Testis (tissue), 5 donors: ENCODE measurements at places on chromosomes 5 and 9. TPM values are rescaled to one million over a fixed set of nuclear protein-coding genes. Genes with fewer than 3 reads are reported as not detected.

Gene SPAAR
- 69.8 TPM for total RNA-seq

Gene SHOC1
- total RNA-seq = 36.8 TPM

Gene GABRA6
- 1.1 TPM for total RNA-seq

Gene DPH7
- 61.8 TPM for total RNA-seq

Gene ADCY2
- 18.5 TPM for total RNA-seq

Gene PCDHGA4
- 21.0 TPM for total RNA-seq

Gene LHX2
- total RNA-seq = 2.0 TPM

GRCh38 chr9:122366074-122366660, 4.7 kb upstream of the PTGS1 start:
- H3K36me3 ChIP-seq = no peaks in the 10 kb centered on the region
- no peak overlapping the region for H3K4me3 ChIP-seq
- H3K4me1 ChIP-seq = peaks cover 13% of the 10 kb centered on the region
- H3K27me3 ChIP-seq = no peaks in the 10 kb centered on the region
- no peak overlapping the region for H3K27ac ChIP-seq

- H3K27ac ChIP-seq = no peak overlapping the region
- no peak for DNase-seq
- no peaks in the 10 kb centered on the region for H3K27me3 ChIP-seq
- peaks cover 4% of the 10 kb centered on the region for H3K4me1 ChIP-seq
- no peaks in the 10 kb centered on the region for H3K36me3 ChIP-seq
- no peak overlapping the region for H3K4me3 ChIP-seq
Observed at GRCh38 chr5:34587355-34588241, 68.5 kb upstream of the RAI14 start.

DNA sequence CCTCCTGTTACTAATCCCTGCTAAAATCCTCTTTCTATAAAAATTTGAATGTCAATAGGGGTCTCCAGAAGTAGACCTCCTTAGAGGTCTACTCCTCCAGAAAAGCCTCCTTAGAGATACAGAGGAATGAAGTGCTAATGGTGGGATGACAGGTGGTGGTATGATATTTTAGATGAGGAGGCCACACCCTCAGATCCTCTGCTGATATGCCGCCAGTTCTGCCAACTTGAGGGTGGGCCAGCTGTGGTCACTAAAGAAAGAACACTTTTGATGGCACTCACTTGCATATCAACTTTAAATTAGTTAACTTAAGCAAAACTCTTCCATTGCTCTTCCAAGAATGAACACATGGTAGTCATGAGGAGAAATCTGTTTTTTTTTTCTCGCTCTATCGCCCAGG, 16.9 kb upstream of the UBAP2 start:
- H3K4me3 ChIP-seq = no peak overlapping the region
- DNase-seq = no peak
- H3K27ac ChIP-seq = no peak overlapping the region
- H3K36me3 ChIP-seq = no peaks in the 10 kb centered on the region
- no peaks in the 10 kb centered on the region for H3K27me3 ChIP-seq

DNA sequence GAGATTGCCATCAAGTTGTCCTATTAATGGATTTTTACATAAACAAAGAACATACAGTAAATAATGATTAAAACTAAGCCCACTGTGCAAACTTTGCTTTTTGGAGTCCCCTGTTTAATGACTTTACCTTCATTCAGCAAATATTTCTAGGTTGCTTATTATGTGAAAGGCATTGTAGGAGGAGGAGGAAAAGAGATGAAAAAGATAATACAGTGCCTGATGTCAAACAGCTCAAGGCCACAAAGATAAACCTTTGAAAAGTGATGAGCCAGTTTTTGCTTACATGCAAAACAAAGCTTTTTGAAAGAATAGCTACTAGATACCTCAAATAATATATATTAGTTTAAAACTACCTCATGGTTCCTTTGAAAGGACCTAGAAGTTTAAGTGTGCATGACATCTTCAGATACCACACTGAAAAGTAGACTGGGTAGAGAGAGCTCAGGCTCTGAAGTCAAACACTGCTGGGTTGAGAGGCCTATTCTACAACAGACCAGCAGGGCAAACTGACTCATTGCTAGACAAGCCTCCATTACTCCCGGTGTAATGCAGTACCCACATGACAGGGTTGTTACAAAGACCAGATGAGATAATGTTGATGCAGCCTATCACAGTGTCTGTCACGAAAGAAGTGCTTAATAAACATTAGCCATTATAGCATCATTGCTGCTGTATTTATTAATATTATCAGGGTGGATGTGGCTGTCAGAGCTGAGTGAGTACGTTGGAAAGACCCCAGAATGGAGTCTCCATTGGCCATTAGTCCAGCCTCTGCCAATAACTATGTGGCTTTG, 11.8 kb downstream of the DEPDC1B start:
- H3K4me1 ChIP-seq = no peaks in the 10 kb centered on the region
- H3K36me3 ChIP-seq = no peaks in the 10 kb centered on the region
- no peaks in the 10 kb centered on the region for H3K27me3 ChIP-seq
- H3K4me3 ChIP-seq = no peak overlapping the region
- DNase-seq = no peak
- H3K27ac ChIP-seq = no peak overlapping the region

DNA sequence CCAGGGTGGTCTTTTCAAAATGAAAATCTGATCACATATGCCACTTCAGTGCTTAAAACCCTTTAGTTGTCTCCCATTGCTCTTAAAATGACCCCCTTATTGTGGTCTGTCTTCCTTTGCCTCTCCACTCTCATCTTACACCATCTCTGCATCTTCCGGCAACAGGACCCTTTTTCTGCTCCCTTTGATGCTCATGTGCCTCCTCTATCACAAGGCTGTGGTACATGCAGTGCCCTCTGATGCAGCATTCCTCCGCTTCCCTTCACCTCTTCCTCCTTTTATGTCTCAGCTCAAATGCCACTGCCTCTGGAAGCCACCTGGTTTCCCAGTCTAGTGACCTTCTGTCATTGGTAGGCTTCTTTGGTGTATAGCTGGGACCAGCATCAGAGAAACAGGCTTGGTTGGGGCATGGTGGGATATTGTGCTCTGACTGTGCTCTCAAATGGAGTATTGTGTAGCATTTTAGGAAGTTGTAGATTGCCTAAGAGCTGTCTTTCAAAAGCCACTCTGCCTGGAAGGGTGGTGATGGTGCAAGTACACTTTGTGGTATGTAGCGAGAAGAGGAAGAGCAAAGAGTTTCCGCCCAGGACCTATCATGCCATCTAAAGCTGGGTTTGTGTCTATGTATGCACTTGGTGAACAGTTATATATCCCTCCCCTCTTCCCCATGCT, 28.1 kb downstream of the ARHGAP26 start:
- no peaks in the 10 kb centered on the region for H3K36me3 ChIP-seq
- no peak overlapping the region for H3K27ac ChIP-seq

DNA sequence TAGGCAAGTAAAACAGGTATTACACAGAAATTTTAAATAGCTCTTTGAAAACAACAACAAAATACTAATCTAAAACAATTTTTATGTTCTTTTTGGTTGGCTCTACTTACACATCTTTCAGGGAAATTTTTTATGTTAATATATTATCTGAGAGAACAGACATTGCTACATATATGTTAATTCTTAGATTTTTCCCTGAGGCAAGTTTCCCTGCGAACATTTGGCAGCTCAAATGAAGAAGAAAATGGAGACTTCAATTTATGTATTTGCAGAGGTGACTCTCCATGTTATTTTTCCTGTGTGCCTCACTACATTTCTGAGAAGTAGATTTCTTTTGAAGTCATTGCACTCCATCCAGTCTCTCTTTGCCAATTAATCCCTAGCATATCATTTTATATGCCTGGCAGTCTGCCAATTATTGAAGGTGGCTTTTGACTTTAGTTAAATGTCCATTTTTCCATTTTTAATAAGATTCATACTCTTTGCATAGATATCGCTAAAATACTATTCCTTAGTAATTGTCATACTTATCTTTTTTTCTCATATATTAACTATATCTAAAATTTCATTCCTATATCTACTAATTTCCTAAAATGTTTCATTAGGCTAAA, 908.2 kb upstream of the CDH10 start:
- no peak for DNase-seq
- no peaks in the 10 kb centered on the region for H3K27me3 ChIP-seq
- no peak overlapping the region for H3K27ac ChIP-seq
- H3K4me3 ChIP-seq = no peak overlapping the region

- DNase-seq = no peak
- no peaks in the 10 kb centered on the region for H3K36me3 ChIP-seq
- no peak overlapping the region for H3K4me3 ChIP-seq
- no peaks in the 10 kb centered on the region for H3K27me3 ChIP-seq
- H3K27ac ChIP-seq = no peak overlapping the region
Observed at GRCh38 chr9:93120846-93121315, 13.2 kb downstream of the NINJ1 start.

- H3K27me3 ChIP-seq = no peaks in the 10 kb centered on the region
- H3K27ac ChIP-seq = no peak overlapping the region
- no peak overlapping the region for H3K4me3 ChIP-seq
- DNase-seq = no peak
- H3K4me1 ChIP-seq = no peaks in the 10 kb centered on the region
Observed at GRCh38 chr5:102722931-102723330, 32.2 kb upstream of the PAM start.

GRCh38 chr5:82352146-82352791, 74.1 kb upstream of the RPS23 start:
- H3K27me3 ChIP-seq = no peaks in the 10 kb centered on the region
- no peak overlapping the region for H3K27ac ChIP-seq
- no peak for DNase-seq
- peaks cover 13% of the 10 kb centered on the region for H3K4me1 ChIP-seq
- H3K36me3 ChIP-seq = no peaks in the 10 kb centered on the region

DNA sequence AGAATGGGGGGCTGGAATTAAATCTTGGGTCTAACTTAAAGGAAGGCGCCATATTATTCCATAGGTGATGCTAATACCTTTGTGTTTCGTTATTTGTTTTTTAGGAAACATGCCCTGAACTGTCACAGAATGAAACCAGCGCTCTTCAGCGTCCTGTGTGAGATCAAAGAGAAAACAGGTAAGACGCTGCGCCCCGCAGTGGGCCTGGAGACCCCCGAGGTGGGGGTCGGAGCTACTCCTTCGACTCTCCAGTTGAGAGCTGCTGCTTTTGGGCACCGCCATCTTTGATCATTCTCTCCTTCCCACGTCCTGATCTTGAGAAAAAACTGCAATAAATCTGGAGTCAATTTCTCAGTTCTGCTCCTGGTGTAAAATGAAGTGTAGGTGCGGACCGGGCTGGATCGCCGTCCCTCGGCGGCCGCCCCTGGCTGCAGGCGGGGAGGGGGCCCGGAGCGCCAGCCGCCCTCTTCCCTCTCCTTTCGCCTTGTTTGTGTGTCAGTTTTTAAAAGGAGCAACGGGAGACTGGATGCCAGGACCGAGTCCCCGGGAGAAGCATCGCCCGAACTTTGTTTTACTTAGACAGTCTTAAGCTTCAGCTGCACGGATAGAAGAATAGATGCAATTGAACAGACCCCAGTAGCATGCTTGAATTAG, 1.4 kb downstream of the PBX3 start:
- no peaks in the 10 kb centered on the region for H3K36me3 ChIP-seq
- H3K4me1 ChIP-seq = peaks cover 8% of the 10 kb centered on the region
- H3K27ac ChIP-seq = peak overlapping the region; percentile 59
- DNase-seq = peak; percentile 36
- peak overlapping the region; percentile 85 for H3K4me3 ChIP-seq

- peaks cover 18% of the 10 kb centered on the region for H3K4me1 ChIP-seq
- H3K27me3 ChIP-seq = no peaks in the 10 kb centered on the region
- no peaks in the 10 kb centered on the region for H3K36me3 ChIP-seq
- H3K27ac ChIP-seq = peak within 1 kb of the TSS; percentile 97
- H3K4me3 ChIP-seq = peak within 1 kb of the TSS; percentile 83
Observed at GRCh38 chr9:112380102-112380824, at the start of gene HSDL2. Gene HSDL2, plus strand, starts transcription at chr9:112380108. Its CDS starts 56 bp downstream, at chr9:112380164.

- no peaks in the 10 kb centered on the region for H3K36me3 ChIP-seq
- H3K27me3 ChIP-seq = no peaks in the 10 kb centered on the region
- H3K4me1 ChIP-seq = peaks cover 22% of the 10 kb centered on the region
- DNase-seq = peak; percentile 71
- peak within 1 kb of the TSS; percentile 81 for H3K27ac ChIP-seq
- H3K4me3 ChIP-seq = peak within 1 kb of the TSS; percentile 71
Observed at GRCh38 chr5:160312134-160312959, at the start of gene CCNJL. Gene CCNJL, minus strand, starts transcription at chr5:160312564. Its CDS starts 641 bp downstream, at chr5:160311923.

DNA sequence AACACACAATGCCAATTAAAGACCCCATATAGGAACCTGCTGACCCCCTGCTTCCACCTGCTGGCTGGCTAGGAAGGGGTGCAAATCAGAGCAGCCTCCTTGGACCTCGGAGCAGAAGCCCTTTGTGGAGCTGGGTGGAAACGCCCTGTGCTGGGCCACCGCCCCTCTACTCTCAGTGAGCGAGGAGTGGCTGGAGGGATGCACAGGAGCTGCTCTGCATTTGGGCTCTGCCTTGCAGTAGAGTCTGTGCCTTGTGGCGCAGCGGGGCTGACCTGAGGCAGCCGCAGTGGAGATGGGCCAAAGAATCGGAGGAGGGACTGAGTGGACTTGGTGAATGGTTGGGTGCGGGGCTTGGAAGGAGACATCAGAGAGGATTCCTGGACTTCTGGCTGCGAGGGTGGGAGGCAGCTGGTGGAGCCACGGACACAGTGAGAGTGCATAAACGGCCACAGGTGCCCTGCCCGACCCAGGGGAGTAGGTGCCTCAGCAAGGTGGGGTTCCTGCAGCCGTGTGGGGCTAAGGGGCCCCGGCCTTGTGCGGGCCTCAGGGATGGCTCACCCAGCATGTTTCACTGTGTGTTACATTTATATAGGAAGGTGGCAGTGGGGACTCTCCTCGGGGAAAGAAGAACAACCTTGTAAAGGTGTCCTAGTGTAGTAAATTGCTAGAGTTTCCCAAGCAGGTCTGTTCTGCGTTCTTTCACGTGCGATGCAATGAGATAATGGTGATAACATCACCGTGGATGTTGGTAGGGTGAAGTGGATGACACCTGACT, 14.1 kb upstream of the IRX4 start:
- H3K4me1 ChIP-seq = no peaks in the 10 kb centered on the region
- H3K36me3 ChIP-seq = no peaks in the 10 kb centered on the region
- H3K27ac ChIP-seq = no peak overlapping the region
- H3K4me3 ChIP-seq = no peak overlapping the region

- DNase-seq = no peak
- H3K36me3 ChIP-seq = no peaks in the 10 kb centered on the region
- no peak overlapping the region for H3K27ac ChIP-seq
- no peaks in the 10 kb centered on the region for H3K27me3 ChIP-seq
Observed at GRCh38 chr5:33182986-33183385, 257.8 kb upstream of the TARS1 start.
